ENCODE measurements at places on chromosomes 1 and 21.

DNA sequence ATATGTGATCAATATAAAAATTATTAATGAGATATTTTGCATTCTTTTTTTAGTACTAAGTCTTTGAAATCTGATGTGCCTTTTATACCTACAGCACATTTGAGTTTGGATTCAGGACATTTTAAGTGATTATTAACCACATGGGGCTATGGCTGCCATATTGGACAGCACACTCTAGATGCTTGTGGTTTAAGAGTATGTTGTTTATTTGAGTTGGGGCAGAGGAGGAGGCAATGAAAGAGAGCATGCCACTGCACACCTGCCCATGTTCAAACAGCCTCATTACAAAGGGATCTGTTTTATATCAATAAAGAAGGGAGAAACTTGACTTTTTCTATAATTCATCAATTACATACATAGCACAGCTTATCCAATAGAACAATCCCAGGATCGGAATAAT lies 99.4 kb upstream of the EDEM3 start:
- no peak for DNase-seq

- no peak for DNase-seq
Measured at GRCh38 chr1:22552021-22552420, 11.3 kb upstream of the EPHA8 start.

DNA sequence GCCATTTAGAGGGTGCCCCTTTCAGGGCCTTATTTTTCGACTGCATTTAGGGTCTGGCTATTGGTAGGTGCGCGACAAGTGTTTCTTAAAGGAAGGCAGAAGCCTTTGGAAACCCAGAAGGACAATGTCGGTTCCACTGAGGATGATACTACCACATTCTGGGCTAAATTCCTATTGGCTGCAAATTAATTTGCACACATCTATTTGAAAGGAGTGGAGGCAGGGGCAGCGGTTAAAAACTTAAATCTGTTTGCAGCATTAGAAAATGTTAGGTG lies 1.1 kb downstream of the PATJ start:
- no peak for DNase-seq

DNA sequence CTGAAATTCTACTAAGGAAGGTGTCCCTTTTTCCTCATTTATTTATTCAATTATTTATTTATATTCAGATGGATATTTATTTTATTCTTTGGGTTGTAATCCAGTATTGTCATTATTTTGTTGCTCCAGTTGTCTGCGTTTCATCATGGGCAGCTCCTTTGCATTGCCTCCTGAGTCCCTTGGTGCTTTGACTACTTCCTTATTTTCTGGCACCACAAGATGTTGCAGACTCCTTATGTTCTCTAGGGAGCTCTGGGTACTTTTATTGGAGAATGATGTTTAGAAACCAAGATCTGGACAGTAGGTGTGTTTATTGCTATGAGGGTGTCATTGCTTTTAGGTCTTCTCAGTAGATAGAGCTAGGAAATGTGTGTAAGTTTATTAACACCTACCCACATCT lies 59.9 kb upstream of the ERRFI1 start:
- peak; percentile 64 for DNase-seq

- no peak for DNase-seq
Measured at GRCh38 chr1:204846546-204846945, 24.1 kb upstream of the NFASC start.

- no peak for DNase-seq
Measured at GRCh38 chr1:210025870-210026269, 87.9 kb downstream of the SYT14 start.

GRCh38 chr1:42888013-42888633 lies 41.7 kb downstream of the ZNF691 start:
- no peak for DNase-seq

DNA sequence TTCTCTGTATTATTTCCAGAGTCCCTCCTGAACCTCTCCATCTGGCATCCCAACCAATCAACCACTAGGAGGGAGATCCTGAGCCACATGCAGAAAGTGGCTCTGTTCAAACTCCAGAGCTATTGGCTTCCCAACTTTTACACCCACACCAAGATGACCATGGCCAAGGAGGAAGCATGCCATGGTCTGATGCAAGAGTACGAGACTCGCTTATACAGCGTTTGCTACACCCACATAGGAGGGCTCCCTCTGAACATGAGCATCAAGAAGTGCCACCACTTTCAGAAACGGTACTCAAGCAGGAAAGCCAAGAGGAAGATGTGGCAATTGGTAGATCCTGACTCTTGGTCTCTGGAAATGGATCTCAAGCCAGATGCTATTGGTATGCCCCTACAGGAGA lies 23.6 kb downstream of the RGSL1 start:
- peak; percentile 66 for DNase-seq

DNA sequence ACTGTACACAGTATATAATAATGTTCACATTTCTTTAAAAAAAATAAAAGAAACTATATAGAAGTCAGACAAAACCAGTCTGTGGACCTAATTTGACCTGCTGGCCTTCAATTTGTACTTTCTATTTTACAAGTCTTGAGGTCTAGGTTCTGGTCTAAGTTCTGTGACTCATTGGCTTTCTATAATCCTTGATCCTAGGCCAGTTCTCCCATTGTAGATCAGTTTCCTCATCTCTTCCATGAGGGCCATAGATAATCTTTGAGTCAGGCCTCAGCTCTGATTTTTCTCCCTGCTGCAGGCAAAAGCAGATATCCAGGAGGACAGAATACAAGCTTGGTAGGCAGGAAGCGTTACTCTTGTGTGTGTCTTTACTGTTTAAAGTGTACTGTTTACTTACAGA lies 603.7 kb upstream of the CAMK1G start:
- no peak for DNase-seq

- DNase-seq = no peak
Measured at GRCh38 chr1:218249338-218250140, 35.6 kb upstream of the RRP15 start.

DNA sequence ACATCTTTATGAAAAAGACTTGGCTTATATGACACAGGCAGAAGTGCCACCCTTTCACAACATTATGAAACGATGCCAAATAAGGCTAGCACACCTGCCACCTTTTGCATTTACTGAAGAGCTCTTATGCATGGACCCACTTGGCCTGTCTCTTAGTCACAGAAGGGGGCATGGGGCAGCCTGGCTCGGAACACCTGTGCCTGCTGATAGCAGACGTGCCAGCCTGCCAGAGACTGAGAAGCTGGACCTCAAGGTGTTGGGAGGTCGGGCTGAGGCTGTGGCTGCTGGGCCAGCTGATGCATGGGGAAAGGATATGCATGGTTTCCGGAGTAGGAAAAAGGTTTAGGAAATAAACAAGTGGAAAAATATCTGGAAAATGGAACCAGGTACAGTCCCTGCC lies 21.5 kb downstream of the RCAN1 start:
- DNase-seq = no peak

DNA sequence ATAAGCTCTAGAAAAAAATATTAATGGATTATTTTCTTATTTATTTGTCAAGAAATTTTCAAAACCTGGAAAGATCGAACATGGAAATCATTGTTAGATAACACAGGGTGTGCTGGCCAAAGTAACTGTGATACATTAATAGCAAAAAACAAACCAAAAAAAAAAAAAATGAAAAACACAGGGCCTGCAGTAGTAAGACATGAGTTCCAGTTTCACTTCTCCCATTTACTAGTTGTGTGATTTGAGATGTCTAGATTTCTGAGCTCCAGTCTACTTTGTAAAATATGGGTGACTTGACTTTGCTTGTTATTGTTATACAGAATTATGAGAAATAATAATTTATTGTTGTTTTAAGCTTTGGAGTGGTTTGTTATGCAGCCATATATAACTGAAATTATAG lies 13.6 kb downstream of the FAM177B start:
- peak; percentile 25 for DNase-seq

GRCh38 chr1:7420470-7421100 lies 350.5 kb upstream of the VAMP3 start:
- DNase-seq = no peak

- no peak for DNase-seq
Measured at GRCh38 chr21:38358666-38359065, 101.9 kb downstream of the KCNJ15 start.

DNA sequence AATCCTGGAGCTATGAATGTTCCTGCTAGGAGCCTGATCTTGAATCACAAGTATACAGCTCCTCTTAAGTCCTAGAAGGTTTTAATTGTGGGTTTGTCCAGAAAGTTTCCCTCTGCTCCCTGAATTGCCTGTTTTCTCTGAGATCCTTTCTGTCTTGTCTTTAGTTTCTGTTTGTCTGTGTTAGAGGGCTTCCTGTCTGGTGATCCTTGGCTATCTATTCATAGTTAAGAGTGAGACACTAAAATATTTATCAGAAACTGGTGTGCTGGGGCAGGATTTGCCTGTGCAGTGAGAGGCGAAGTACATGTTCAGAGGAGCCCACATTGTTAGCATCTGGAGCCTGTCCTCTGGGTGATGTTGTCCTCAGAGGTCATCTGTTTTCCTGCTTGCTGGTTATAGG lies 45.4 kb downstream of the ETS2 start:
- no peak for DNase-seq

GRCh38 chr1:212473729-212474128 lies 41.0 kb downstream of the NENF start:
- no peak for DNase-seq

DNA sequence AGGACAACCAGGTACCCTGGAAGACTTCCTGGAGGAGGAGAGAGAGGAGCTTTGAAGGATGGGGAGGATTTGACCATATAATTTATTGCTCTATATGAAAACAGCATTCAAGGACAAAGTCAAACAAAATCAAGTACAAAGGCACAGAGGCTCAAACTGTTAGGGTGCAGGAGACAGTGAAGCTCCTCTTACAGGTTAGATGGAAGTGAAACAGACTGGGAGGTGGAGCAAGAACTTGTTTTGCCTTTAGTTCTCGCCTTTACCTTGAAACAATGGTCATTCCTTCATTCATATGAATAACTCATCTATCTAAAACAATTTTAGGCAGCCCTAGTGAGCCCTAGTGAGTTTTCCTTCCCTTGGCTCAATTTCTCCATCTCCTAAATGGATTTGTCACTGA lies 199.6 kb downstream of the HIVEP3 start:
- DNase-seq = no peak

GRCh38 chr1:50531027-50531426 lies 107.8 kb upstream of the DMRTA2 start:
- DNase-seq = no peak

GRCh38 chr1:14745001-14745720 lies 146.7 kb downstream of the KAZN start:
- no peak for DNase-seq

- no peak for DNase-seq
Measured at GRCh38 chr1:10681296-10682107, 114.9 kb downstream of the CASZ1 start.

DNA sequence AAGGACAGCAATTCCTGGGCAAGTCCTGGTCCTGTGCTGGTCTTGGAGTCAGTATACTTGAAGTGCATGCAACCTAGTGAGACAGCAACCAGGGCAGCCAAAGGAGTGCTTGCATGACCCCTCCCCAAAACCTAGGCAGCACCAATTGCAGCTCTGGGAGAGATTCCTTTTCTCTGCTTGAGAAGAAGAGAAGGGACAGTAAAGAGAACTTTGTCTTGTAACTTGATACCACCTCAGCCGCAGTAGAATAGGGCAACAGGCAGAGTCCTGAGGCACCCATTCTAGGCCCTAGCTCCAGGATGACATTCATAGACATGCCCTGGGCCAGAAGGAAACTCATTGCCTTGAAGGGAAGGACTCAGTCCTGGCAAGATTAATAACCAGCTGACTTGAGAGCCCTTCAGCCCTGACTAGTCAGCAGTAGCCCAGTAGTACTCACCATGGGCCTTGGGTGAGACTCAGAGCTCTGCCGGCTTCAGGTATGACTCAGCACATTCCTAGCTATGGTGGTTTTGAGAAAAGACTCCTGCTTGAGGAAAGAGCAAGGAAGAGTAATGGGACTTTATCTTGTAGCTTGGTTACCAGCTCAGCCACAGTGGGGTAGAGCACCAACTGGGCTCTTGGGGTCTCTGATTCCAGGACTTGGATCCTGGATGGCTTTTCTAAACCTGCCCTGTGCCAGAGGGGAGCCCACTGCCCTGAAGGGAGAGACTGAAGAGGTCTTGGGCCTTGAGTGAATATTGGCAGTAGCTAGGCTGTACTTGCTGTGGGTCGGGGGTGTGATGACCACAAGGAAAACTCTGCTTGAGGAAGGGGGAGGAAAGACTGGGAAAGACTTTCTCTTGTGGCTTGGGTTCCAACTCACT lies 51.7 kb upstream of the ACADM start:
- DNase-seq = no peak

- DNase-seq = no peak
Measured at GRCh38 chr1:56868761-56869160, 14.2 kb downstream of the C8A start.

DNA sequence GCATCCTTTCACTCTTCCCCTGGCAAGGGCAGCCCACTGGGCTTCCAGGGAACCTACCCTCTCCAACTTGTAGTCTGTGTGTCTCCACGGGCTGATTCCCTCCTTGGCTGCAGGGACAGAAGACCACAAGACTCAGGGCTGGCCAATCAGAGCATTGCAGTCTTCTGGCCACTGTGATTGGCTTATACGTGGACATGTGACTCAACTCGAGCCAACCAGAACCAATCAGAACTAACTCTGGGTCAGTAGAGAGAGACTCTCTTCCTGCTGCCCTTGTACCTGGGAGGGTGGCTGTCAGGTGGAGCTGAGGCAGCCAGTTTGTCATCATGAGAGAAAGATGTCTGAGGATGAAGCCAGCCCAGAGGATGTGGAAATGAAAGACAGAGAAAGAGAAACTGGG lies 64.0 kb downstream of the DHRS3 start:
- DNase-seq = no peak

GRCh38 chr1:26530410-26530894 lies 891 bp downstream of the RPS6KA1 start:
- DNase-seq = no peak

GRCh38 chr1:161261261-161262235 lies 3.0 kb downstream of the PCP4L1 start:
- DNase-seq = peak; percentile 7

- DNase-seq = no peak
Measured at GRCh38 chr21:32587120-32587519, 1.8 kb upstream of the TCP10L start.

- no peak for DNase-seq
Measured at GRCh38 chr1:5949085-5949760, 43.0 kb downstream of the NPHP4 start.

- no peak for DNase-seq
Measured at GRCh38 chr1:27550510-27551169, 53.3 kb downstream of the AHDC1 start.

- DNase-seq = no peak
Measured at GRCh38 chr1:18805925-18806849, 53.3 kb downstream of the TAS1R2 start.

- no peak for DNase-seq
Measured at GRCh38 chr1:36392836-36393235, 4.9 kb downstream of the LSM10 start.
